Mesothelial cell of epicardium (in vitro differentiated cells): ENCODE measurements at places on chromosomes 5 and 9. TPM values are rescaled to one million over a fixed set of nuclear protein-coding genes. Genes with fewer than 3 reads are reported as not detected.

The SPINK6 gene
- not detected in 3 replicates for total RNA-seq

The C5orf58 gene
- not detected in 3 replicates for total RNA-seq

DNA sequence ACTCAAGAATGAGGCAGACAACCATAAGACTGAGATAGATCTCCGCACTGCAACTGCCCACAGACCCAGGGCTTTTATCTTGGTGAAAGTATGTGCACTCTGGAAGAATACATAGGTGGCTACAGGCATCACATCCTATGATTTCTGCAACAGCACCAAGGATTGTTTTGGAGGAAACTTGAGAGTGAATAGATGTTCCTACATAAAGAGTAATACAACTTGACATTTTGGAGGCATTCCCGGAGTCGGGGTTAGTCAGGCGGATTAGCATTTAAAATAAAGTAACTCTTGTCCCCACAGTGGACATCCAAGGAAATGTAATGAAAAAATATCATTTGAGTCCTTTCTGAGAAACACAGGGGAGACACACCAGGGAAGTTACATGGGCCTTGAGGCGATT is 26.7 kb downstream of the TMEM174 start:
- H3K27me3 ChIP-seq, result peaks cover 51% of the 10 kb centered on the region
- H3K27ac ChIP-seq, result no peak overlapping the region
- H3K4me3 ChIP-seq, result no peak overlapping the region
- no peaks in the 10 kb centered on the region for H3K4me1 ChIP-seq

- no peak for DNase-seq
- H3K27ac ChIP-seq, result peak overlapping the region; percentile 69
- no peak overlapping the region for H3K4me3 ChIP-seq
- H3K4me1 ChIP-seq, result peaks cover 10% of the 10 kb centered on the region
These were observed 8.5 kb downstream of the SNAPC3 start for GRCh38 chr9:15430920-15431844.
